ENCODE measurements at places on chromosomes 3 and 15.

DNA sequence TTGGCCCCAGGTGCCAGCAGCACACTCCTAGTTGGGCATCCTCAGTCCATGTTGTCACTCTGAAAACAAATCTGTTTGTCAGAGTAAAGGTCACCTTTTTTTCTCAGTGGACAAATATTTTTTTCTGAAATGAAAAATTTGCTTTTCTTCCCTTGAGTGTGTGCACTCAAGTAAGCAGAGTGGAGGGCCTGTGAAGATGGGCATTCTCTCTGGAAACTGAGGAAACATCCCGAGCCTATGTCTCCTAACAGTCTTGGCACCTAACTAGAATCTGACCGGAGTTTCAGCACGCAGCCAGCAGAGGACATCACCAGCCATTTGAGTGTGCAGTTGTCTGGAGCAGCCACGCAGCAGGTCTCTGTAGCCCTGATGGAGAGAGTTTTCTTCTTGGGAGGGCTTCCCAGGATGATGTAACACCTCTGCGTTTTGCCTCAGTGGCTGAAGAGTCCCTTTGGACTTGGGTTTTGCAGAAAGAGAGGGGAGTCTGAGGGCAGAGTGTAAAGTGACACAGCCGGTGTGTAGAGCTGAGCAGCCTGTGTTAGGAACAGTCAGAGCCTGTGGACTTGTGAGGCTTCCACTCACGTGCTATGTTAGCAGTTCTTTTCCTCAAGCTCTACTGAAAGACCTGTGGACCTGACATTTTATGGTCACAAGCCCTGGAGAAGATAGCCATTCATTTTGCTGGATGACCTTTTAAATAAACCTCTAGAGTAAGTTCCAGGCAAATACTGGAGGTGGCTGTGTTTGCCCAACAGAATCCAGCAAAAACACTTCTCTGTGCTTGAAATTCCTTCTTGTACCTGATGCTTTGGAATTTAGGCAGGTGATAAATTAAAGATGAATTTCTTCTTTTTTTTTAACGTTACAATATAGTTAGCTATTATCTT is 51.6 kb downstream of the ABHD2 start:
- DNase-seq = no peak

DNA sequence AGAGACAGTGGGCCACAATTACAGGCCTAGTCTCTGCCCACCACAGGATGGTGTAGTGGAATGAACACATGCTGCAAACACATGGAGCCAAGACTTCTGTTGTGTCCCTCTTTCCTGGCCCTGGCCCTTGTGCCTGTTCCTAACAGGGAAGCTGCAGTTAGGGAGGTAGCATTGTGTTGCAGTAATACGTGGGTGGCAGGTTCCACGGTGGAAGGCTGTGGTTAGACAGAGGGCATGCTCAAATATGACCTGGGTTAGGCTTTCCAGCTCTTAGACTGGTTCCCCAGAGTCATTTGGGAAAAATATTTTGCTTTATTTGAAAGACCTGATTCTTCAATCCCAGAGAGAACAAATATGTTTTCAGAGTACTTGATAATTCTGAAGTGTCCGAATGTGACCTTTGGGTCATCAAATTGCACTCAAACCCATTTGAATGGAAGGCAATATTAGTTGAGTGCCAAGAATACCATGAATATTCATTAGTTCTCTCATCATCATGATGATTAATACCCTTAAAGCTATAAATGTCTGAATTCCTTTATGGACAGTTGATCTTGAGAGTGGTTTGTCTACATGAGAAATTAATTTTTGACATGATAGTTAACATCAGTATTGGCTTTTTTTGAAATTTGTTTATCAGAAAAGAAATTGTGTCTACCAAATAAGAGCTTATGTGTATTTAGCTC is 28.5 kb downstream of the PLAAT1 start:
- no peak for DNase-seq

DNA sequence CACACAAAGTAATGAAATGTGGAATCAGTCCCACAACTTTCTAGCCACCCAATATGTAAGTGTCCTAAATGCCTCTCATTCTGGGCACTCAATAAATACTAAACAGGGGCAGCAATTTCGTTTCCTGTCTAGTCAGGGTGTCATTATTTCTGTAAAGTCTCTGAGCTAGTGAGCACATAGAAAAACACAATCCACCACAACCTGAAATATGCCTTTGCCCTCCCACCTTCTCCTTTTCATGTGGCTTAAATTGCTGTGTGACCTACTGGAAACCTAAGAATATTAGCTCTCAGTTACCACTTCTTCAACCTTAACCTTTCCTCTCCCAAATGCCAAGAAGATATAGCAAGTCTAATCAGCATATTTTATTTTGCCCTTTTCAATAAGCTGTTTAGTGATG is 456.3 kb upstream of the KCNMB2 start:
- no peak for DNase-seq

DNA sequence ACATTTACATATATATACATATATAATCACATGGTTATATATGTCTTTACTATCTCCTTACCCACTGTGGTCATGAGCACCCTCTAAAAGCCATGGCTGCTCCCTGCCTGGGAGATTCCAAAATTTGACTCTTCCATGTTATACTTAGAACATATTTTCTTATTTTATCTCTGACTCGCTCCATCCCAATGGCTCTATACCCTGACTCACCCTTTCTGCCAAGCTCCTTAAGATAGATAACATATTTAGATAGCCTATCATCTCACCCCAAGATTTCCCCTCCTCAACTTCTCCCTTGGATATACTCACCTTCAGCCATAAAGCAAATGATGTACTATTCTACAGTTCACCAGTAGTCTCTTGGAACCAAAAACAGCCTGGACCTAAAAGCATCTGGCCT is 65.1 kb downstream of the CD200R1L start:
- DNase-seq = no peak

DNA sequence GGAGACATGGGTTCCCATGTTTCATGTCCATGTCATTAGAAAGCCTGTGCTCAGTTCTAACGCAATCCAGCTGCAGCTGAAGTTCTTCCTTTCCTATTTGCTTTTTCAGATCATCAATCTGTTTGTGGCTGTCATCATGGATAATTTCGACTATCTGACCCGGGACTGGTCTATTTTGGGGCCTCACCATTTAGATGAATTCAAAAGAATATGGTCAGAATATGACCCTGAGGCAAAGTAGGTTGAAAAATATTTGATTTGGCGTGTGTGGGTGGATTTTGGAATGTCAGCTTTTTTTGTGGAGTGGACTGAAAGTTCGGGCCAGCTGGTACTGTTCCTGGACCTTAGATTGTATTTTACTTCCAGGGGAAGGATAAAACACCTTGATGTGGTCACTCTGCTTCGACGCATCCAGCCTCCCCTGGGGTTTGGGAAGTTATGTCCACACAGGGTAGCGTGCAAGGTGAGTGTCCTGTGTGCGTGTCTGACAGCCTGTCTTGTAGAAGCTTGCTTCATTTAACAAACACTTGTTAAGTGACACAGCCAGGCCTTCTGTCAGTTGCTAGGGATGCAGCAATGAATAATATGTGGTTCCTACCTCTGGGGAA is 69.6 kb downstream of the CHDH start:
- DNase-seq = no peak
